Frontal cortex (tissue), 4 donors: ENCODE measurements at places on chromosomes 12 and 14. TPM values are rescaled to one million over a fixed set of nuclear protein-coding genes. Genes with fewer than 3 reads are reported as not detected.
A peak's percentile ranks its signal among the peaks of the same experiment; 100 is the strongest.

- no peak for DNase-seq
Observed at GRCh38 chr12:103998976-103999375, 33.3 kb downstream of the TDG start.

DNA sequence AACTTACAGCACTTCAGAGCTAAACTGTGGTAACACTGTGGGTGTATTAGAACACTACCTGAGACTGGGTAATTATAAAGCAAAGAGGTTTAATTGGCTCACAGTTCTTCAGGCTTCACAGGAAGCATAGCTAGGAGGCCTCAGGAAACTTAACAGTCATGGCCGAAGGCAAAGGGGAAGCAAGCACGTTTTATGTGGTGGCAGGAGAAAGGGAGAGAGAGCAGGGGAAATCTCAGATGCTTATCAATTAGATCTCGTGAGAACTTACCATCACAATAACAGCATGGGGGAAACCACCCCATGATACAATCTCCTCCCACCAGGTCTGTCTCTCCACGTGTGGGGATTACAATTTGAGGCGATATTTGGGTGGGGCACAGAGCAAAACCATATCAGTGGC, 512.6 kb downstream of the RERGL start:
- DNase-seq = no peak

DNA sequence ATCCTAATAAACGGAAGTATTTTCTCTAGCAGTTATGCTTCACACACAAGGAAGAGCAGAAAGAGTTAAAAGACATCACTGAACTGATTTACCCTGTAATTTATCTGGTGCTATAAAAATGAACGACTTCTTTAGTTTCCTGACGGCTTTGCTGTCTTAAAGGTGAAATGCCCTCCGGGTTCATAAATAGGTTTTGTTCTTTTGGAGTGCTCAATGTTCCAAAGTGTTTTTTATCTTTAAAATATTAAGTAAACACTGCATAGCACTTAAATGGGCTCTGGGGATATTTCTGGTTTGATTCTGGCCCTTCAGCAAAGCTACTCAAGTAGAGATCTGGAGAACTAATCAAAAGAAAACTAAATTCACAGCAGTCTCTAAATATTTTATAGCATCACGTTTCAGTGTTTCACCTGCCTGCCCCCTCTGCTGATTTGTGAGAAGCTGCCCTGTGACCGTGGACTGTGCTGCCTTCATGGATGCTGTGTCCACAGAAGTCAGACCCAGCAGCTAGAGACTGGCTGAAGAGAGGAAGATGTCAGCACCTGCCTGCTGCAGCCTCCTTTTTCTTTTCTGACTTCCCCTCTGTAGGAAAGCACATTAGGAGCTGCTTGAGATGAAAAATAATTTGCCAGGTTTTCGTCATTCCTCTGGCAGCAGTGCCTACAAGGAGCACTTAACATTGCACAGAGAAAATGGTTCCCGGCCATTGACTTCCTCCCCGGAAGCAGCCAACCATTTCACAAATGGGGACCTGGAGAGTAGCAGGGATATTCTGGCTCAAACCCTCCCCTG, 205.1 kb upstream of the FSCB start:
- DNase-seq = no peak

The B4GALNT3 gene
- total RNA-seq = 2.4 TPM

DNA sequence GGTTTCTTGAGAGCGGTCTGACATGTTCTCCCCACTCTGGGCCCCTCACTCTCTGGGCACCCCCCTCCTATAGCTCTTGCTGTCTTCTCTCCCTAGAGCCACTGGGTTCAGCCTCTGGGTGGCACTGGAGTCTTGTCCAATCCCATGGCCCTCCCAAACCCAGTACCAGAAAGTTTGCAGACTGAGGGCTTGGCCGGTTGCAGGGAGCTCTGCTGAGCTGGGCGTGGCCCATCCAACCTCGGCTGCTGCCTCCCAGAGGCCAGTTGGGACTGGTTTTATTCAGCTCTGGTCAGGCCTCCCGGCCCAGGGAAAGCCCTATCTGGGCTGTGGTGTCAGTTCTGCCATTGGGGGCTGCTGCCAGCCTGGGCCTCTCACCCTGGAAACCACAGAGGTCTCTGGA, 37.9 kb downstream of the ISCA2 start:
- DNase-seq = no peak

The GPR68 gene
- 4.9 TPM for total RNA-seq

DNA sequence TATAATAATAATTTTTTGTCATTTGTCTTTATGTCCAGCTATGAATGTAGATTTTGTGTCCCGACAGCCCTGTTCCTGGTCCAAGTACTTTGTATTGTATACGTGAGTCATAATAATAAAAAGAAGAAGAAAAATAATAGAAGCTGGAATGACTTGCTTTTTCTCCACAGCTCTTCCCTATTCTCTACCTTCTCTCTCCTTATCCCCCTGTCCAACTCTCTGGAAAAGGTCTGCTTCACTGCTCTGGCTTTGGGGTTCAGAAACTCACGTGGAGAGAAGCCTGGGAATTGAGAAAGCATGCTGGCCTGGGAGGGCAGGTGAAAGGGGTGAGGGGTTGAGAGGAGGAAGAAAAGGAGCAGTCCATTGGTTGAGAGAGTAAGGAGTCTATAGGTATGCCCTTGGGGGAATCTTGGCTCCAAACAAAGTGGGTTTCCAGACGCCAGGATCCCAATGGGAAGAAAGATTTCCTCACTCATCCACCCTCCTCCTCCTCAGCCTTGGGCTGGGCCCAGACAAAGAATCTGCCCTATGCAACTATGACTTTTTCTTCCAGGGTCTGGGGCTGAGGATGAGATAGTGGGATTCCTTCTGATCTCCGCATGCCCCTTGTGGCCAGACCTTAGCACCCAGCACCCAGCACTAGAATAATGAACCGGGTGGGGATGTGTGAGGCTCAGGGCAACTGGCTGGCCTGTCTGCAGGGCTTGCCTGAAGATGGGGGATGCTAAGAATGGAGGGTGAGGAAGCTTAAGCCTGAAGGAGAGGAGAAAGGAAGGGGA, 4.0 kb downstream of the HOXC8 start:
- no peak for DNase-seq

The FAIM2 gene
- total RNA-seq = 17.9 TPM

The ESR2 gene
- total RNA-seq = 1.2 TPM

DNA sequence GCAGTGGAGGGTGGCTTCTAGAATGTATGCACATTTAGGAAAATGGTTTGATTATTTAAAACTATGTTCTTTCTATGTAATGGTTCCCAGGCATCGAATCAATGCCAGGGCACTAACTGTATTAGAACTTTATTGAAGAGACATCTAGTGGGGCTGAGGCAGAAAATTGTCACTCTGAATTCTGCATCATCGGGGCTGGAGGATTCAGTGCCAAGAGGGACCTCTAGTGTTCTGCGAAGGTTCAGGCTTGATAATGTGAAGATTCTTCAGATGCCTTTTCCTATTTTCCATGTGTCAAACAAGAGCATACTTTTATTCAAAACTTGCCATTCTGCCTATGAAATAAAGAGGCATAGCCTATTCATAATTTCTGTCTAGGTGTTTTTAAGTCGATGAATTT, 146.3 kb downstream of the CAND1 start:
- DNase-seq = peak; percentile 24

DNA sequence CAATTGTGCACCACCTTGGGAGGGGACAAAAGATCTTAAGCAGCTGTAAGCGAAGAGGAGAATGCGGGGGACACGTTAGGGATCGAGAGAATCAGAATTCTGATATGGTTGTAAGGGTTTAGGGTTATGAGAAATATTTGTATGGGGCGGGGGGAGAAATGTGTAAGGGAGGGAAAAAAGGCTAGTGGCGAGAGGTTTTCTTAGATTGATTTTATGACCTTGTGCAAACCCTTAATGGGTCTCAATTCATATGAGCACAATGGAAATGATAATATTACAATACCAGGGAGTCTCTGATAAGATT, 396 bp downstream of the NDUFA9 start:
- no peak for DNase-seq

DNA sequence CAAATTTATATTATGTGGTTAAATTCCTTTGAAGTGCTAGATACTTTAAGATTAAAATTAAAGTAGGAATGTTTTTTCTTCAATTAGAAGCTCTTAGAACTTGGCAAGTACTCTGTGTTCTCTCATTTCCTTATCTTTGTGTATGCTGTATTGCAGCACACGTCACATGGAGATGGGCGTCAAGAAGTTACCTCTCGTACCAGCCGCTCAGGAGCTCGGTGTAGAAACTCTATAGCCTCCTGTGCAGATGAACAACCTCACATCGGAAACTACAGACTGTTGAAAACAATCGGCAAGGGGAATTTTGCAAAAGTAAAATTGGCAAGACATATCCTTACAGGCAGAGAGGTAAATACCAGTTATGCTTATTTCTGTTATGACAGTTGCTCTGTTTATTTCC, 19.7 kb downstream of the MARK3 start:
- DNase-seq = no peak

The FOXN3 gene
- 24.1 TPM for total RNA-seq

DNA sequence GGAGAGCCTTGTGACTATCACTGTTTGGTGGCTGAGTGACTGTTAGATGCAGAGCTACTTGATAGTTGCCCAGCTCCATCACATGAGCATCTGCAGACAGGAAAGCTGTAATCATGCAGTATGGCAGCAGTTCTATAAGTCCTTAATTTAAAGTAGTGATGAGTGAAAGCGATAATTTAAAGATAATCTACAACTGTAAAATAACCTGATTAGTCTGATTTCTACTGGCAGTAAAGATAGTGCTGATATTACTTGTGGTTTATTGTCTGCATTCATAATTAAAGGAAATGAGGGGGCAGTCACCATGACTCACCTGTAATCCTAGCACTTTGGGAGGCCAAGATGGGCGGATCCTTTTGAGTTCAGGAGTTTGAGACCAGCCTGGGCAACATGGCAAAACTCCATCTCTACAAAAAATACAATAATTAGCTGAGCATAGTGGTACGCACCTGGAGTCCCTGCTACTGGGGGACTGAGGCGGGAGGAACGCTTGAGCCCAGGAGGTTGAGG, 41.2 kb upstream of the PLEKHD1 start:
- no peak for DNase-seq

DNA sequence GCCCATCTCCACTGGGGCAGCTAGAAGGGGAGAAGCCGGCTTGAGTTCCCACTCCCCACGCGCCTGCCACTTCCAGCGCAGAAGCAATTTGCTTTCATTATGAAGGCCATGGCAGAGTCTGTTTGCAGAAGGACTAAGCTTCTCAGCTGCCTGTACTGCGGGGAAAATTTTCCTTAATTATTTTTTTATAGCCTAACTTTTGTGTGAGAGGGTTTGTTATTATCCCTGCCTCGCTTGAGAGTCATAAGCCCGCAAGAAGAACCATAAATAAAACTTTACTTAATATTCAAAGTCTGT, 56.0 kb upstream of the DLK1 start:
- DNase-seq = no peak

DNA sequence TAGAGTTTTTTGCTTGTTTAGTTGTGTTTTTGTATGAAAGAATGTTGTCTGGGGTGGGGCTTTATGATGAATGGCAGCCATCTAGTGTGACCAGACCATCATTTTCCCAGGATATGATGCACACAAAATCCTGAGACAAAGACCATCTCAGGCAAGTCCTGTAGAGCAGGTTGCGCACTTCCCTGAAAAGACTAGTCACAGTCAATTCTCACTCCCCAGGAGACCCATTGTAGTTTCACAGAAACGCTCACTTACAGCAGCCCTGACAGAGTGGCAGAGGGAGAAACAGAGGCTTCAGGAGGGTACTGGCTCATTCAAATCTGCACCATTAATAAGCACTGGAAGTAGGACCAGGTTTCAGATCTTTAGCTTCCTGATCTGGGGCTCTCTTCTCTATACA, 183.2 kb downstream of the TMEM117 start:
- DNase-seq = no peak

DNA sequence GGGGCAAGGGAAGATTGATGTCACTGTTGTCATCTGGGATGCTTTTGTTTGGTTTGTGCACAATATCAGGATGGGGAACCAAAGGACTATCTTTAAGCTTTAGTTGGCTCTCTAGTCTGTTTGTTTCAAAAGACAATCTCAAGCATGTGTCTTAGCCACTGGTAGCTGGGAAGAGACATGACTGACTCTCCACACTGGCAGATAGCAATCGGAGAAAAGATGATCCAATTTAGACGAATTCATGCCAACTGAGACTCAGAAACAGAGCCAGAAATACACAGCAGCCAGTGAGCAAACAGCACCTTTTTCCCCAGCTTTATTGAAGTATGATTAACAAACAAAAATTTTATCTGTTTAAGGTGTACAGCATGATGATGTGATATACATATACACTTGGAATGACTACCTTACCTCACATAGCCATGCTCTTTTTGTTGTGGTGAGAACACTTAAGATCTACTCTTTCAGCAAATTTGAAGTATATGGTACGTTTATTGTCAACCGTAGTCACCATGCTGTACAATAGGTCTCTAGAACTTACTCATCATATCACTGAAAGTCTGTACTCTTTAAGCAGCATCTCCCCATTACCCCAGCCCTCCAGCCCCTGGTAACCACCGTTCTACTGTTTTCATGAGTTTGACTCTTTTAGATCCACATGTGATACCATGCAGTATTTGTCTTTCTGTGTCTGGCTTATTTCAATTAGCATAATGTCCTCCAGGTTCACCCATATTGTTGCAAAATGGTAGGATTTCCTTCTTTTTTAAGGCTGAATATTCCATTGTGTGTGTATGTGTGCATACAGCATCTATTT, 50.6 kb downstream of the DUSP16 start:
- DNase-seq = no peak

GRCh38 chr12:65339161-65339560, 60.7 kb downstream of the MSRB3 start:
- DNase-seq = no peak

DNA sequence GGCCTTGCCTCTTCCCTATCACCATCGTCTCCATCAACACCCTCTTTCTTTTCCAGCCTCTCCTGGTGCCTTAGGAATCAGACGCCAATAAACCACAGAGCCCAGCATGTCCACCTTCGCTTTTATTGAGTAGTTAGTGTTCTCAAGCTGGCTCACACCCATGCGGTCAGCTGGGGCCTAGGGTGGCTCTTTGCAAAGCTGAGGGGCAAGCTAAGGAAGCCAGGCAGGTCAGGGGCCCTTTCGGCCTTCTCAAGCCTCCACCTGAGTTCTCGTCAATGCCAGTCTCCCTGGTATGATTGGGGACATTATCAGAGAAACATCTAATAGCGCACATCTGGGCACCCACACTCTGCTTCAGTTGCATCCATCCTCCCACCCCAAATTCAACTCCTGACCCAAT, 737 bp upstream of the TEX52 start:
- DNase-seq = no peak

- DNase-seq = no peak
Observed at GRCh38 chr12:89733579-89734201, 25.1 kb upstream of the ATP2B1 start.

GRCh38 chr12:80763874-80764273, 47.2 kb downstream of the MYF5 start:
- no peak for DNase-seq

The CLEC4D gene
- under 0.01 TPM for total RNA-seq

DNA sequence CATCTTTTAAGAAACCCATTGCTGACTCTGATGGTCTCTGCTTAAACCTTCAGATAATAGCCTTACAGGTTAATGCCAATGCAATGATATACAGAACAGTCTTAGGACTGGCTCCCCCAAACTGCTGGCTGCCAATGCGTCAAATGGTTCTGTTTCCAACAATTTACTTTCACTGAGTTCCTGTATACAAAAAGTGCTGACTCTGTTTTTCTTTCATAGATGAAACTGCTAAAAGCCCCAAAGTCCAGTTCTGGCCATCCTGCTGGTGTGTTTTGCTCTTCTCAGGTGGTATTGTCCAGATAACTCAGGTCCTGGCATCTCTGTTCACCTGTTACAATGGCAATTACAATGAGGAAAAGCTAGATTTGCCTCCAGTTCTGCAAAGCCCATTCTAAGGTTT, 326.9 kb downstream of the GRIN2B start:
- DNase-seq = no peak
